ENCODE measurements at places on chromosomes 2 and 18. TPM values are rescaled to one million over a fixed set of nuclear protein-coding genes. Genes with fewer than 3 reads are reported as not detected.

The RAD51AP2 gene
- 0.37 TPM for total RNA-seq

The CWC22 gene
- total RNA-seq: 13.9 TPM

The LONRF2 gene
- not detected for total RNA-seq

The SERPINE2 gene
- total RNA-seq: 26.9 TPM

The TCF23 gene
- not detected for total RNA-seq
